Endodermal cell (in vitro differentiated cells): ENCODE measurements at places on chromosomes 1 and 21. TPM values are rescaled to one million over a fixed set of nuclear protein-coding genes. Genes with fewer than 3 reads are reported as not detected.

- H3K4me1 ChIP-seq = no peaks in the 10 kb centered on the region
- H3K4me3 ChIP-seq = no peak overlapping the region
- H3K27ac ChIP-seq = peak overlapping the region; percentile 80
- H3K27me3 ChIP-seq = no peaks in the 10 kb centered on the region
- no peaks in the 10 kb centered on the region for H3K36me3 ChIP-seq
Observed at GRCh38 chr21:31612894-31613785, 46.4 kb upstream of the SOD1 start.

DNA sequence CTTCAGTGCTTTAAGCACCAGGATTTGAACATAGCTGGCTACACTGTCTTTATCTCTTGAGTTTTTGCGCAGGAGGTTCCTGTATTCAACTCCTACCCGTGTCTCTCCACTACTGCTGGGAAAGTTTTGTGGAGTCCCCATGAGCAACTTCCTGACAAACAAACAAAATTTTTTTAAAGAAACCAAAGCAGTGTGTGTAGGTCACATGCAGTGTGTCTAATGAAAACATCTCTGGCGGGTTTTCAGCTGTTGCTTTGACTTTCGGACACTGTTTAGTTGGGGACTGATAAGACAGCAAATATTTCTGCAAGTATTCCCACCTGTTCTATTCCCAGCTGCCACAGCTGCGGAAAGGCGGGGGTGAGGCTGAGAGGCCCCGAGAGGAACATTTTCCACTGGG is 2.0 kb downstream of the PSEN2 start:
- peak; percentile 8 for DNase-seq
- peaks cover 18% of the 10 kb centered on the region for H3K36me3 ChIP-seq
- H3K4me3 ChIP-seq = no peak overlapping the region
- no peak overlapping the region for H3K27ac ChIP-seq
- H3K27me3 ChIP-seq = peaks cover 5% of the 10 kb centered on the region
- H3K4me1 ChIP-seq = peaks cover 4% of the 10 kb centered on the region

DNA sequence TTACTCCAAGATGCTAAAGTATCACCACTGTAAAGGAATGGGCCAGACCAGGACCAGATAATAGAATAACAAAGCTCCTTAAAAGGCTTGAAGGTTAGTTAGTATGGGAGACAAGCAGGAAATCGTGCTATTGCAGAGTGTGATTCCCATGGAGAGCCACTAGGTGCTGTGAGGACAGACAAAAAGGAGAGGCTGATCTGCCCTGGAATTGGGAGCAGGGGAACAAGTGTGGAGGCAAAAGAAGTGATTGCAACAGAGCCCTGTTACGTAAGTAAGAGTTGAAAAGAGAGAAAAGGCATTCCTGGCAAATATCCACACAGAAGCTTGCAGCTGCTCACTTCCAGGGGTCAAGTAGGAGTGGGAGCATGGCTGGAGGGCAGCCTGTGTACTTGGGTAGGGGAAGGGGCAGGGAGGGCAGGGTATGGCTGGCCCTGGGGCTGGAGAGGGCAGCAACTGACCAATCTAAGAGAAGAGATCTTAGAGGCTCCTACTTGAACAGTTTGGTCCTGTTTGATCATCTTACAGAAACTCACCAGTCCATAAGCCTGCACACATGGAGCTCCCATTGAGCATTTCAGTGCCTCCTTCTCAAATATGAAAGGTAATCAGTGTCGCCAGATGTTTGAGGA is 207.7 kb upstream of the GJB5 start:
- no peaks in the 10 kb centered on the region for H3K27me3 ChIP-seq
- H3K4me3 ChIP-seq = no peak overlapping the region

DNA sequence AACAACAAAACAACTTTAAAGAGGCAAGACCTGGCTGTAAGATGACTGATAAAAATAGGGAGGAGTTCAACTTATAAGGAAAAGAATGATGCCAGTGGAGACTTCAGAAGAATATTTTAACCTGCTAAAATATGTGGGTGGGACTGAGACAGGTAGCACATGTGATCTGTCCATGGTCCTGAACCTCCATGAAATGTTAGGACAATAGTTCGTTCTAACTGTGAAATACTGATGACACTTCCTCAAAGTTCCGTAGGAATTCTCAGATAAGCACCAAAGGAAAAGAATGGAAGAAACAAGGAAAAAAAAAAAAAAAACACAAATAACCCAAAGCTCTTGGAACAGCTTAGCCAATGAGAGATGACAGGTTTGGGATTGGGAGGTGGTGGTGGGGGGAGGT is 44.7 kb downstream of the CDC42BPA start:
- DNase-seq = peak; percentile 58
- no peaks in the 10 kb centered on the region for H3K36me3 ChIP-seq
- no peak overlapping the region for H3K4me3 ChIP-seq
- no peaks in the 10 kb centered on the region for H3K27me3 ChIP-seq
- no peaks in the 10 kb centered on the region for H3K4me1 ChIP-seq

GRCh38 chr1:212683357-212683722 is 16.3 kb downstream of the BATF3 start:
- H3K4me1 ChIP-seq = peaks cover 2% of the 10 kb centered on the region
- peak; percentile 46 for DNase-seq
- no peak overlapping the region for H3K27ac ChIP-seq
- H3K36me3 ChIP-seq = no peaks in the 10 kb centered on the region
- no peak overlapping the region for H3K4me3 ChIP-seq

- H3K4me3 ChIP-seq = no peak overlapping the region
- H3K36me3 ChIP-seq = no peaks in the 10 kb centered on the region
- DNase-seq = no peak
- H3K4me1 ChIP-seq = no peaks in the 10 kb centered on the region
Observed at GRCh38 chr1:167881069-167881468, 32.9 kb downstream of the ADCY10 start.

DNA sequence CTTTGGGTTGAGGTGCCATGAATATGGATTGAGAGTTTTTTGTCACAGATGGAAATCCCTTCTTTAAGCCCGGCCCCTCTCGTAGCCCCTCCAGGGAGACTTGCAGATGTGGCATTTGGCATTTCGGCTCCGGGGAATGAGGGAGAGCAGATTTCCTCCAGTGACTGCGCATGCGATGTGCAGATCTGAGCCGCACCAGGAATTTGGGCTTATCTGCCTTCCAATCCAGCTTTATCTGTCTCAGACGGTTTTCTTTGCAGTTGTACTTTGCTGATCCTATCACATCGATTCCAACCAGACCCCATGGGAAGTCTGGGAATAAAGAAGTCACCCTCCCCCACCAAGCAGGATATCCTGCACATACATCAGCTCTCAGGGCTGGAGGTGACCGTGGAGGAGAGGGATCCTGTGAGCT is 11.7 kb downstream of the KIF26B start:
- H3K4me1 ChIP-seq = peaks cover 4% of the 10 kb centered on the region
- H3K4me3 ChIP-seq = peak overlapping the region; percentile 36
- no peak overlapping the region for H3K27ac ChIP-seq
- H3K36me3 ChIP-seq = peaks cover 16% of the 10 kb centered on the region
- DNase-seq = peak; percentile 53

DNA sequence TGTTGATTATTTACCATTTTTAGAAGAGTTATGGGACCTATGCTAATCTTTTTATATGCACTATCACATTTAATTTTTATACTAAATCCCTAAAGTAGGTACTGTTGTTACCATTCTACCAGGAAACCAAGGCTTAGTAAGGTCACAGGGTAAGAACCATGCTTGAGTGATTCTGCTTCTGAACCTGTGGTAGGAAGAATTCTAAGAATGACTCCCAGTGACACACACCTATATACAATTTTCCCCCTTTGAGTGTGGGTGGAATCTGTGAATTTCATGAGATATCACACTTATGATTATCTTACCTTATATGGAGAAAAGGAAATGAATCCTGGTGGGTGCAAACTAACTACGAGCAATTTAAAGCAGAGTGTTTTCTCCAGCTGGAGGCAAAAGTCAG is 391.0 kb downstream of the USH2A start:
- H3K36me3 ChIP-seq = no peaks in the 10 kb centered on the region
- H3K27ac ChIP-seq = no peak overlapping the region
- H3K27me3 ChIP-seq = no peaks in the 10 kb centered on the region
- no peaks in the 10 kb centered on the region for H3K4me1 ChIP-seq
- no peak overlapping the region for H3K4me3 ChIP-seq

DNA sequence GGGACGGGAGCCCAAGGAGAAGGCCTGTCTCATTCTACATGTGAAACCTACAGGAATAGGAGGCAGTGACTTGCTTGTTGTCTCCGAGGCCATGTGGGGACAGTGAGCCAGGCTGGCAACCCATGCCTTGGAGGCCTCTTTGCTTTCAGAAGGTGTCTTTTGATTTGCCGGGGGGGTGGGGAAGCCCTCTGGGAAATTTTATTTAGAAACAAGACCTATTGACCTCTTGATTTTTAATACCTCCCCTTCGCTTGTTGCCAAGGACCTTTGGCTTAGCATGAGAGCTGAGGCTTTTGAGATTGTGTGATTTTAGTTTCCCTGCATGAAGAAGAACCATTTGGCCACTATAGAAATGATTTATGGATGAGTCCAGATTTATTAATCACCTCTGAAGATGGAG is 4.1 kb downstream of the ARMH1 start:
- no peaks in the 10 kb centered on the region for H3K4me1 ChIP-seq
- no peaks in the 10 kb centered on the region for H3K36me3 ChIP-seq
- no peak overlapping the region for H3K4me3 ChIP-seq
- H3K27ac ChIP-seq = no peak overlapping the region
- DNase-seq = no peak

GRCh38 chr1:22450351-22451021 is 1.2 kb upstream of the ZBTB40 start:
- H3K4me1 ChIP-seq = peaks cover 8% of the 10 kb centered on the region
- no peak overlapping the region for H3K27ac ChIP-seq
- no peaks in the 10 kb centered on the region for H3K36me3 ChIP-seq
- H3K4me3 ChIP-seq = no peak overlapping the region
- no peak for DNase-seq
- H3K27me3 ChIP-seq = no peaks in the 10 kb centered on the region

DNA sequence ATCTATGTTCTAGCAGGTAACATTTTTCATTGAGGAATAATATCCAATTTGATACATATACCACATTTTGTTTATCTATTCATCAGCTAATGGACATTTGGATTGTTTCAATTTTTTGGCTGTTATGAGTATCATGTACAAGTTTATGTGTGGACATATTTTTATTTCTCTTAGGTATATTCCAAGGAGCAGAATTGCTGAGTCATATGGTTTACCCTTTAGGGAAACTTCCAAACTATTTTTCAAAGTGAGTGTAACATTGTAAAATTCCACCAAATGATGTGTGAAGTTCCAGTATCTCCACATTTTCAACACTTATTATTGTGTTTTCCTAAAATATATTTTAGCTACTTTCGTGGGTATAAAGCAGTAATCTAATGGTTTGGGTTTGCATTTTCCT is 1789.9 kb downstream of the MRPL39 start:
- no peaks in the 10 kb centered on the region for H3K4me1 ChIP-seq
- H3K36me3 ChIP-seq = no peaks in the 10 kb centered on the region
- DNase-seq = no peak
- no peaks in the 10 kb centered on the region for H3K27me3 ChIP-seq
- no peak overlapping the region for H3K27ac ChIP-seq
- no peak overlapping the region for H3K4me3 ChIP-seq

DNA sequence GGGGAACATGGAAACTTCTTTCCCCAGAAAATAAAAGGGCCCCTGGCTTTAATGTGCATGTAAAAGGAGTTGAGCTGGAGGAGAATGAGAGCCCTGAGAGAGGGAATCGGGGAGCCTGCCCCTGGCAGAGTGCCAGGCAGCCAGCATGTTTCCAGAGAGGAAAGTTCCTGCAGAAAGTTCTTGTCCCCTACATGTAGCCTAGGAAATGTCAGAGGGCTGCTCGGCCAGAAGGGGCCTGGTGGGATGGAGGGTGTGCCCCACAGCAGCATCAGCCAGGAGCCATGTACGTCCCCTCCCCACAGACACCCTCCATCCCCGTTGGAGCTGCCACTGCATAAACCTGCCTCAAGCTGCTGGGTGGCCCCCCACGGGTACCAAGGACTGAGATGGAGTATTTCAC is 5.4 kb upstream of the PRELP start:
- no peaks in the 10 kb centered on the region for H3K36me3 ChIP-seq
- H3K4me3 ChIP-seq = no peak overlapping the region
- H3K27ac ChIP-seq = no peak overlapping the region
- no peaks in the 10 kb centered on the region for H3K27me3 ChIP-seq
- DNase-seq = no peak

GRCh38 chr1:167663002-167663772 is 33.2 kb downstream of the RCSD1 start:
- no peaks in the 10 kb centered on the region for H3K27me3 ChIP-seq
- H3K27ac ChIP-seq = peak overlapping the region; percentile 3
- no peaks in the 10 kb centered on the region for H3K4me1 ChIP-seq
- DNase-seq = no peak
- H3K36me3 ChIP-seq = no peaks in the 10 kb centered on the region

DNA sequence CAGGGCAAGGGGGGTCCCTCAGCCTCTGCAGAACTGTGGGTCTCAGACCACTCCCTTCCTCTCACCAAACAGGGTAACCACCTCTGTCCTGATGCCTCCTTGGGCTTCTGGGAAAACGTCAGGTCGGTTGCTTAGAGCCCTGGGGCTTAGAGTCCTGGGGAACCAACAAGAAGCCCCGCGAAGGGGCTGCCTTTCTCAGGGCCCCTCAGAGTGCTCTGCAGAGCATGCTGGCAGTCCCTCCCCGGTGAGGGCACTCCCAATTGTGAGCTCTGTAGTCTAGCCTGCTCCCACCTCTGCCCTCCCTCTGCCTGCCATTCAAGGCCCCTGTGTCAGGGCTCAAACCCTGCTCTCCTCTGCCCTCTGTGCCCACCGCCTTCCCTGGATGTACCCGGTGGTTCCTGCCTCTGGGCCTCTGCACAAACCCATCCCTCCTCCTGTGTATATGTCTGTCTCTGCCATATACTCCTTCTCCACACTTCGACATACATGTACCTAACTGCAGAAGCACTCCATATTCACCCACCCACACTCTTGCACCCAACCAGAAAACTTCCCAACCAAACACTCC is 92.3 kb downstream of the DMRTB1 start:
- H3K27ac ChIP-seq = no peak overlapping the region
- no peak overlapping the region for H3K4me3 ChIP-seq
- no peaks in the 10 kb centered on the region for H3K27me3 ChIP-seq
- peak; percentile 36 for DNase-seq
- H3K4me1 ChIP-seq = no peaks in the 10 kb centered on the region
- H3K36me3 ChIP-seq = no peaks in the 10 kb centered on the region

GRCh38 chr1:201590474-201590873 is 51.5 kb downstream of the NAV1 start:
- H3K36me3 ChIP-seq = no peaks in the 10 kb centered on the region
- no peaks in the 10 kb centered on the region for H3K27me3 ChIP-seq
- H3K27ac ChIP-seq = no peak overlapping the region
- DNase-seq = no peak

GRCh38 chr1:46646844-46647243 is 21.3 kb downstream of the ATPAF1 start:
- no peak overlapping the region for H3K4me3 ChIP-seq
- no peak for DNase-seq
- H3K36me3 ChIP-seq = peaks cover 69% of the 10 kb centered on the region
- H3K4me1 ChIP-seq = no peaks in the 10 kb centered on the region
- no peak overlapping the region for H3K27ac ChIP-seq

GRCh38 chr1:173268786-173269277 is 61.7 kb upstream of the TNFSF4 start:
- peaks cover 6% of the 10 kb centered on the region for H3K4me1 ChIP-seq
- H3K36me3 ChIP-seq = no peaks in the 10 kb centered on the region
- no peak overlapping the region for H3K27ac ChIP-seq

GRCh38 chr1:208146650-208147049 is 97.5 kb downstream of the PLXNA2 start:
- no peak for DNase-seq
- no peak overlapping the region for H3K27ac ChIP-seq
- H3K36me3 ChIP-seq = peaks cover 90% of the 10 kb centered on the region
- H3K27me3 ChIP-seq = no peaks in the 10 kb centered on the region

Gene LHX4
- total RNA-seq = not detected in 2 replicates

Gene FCRL2
- not detected in 3 replicates for total RNA-seq

Gene ELOA
- 38.9 and 42.4 TPM in 2 replicates for total RNA-seq

Gene OLFML2B
- 0.75 and 1.4 TPM in 2 replicates for total RNA-seq
